ENCODE measurements at places on chromosomes 2 and 18.

DNA sequence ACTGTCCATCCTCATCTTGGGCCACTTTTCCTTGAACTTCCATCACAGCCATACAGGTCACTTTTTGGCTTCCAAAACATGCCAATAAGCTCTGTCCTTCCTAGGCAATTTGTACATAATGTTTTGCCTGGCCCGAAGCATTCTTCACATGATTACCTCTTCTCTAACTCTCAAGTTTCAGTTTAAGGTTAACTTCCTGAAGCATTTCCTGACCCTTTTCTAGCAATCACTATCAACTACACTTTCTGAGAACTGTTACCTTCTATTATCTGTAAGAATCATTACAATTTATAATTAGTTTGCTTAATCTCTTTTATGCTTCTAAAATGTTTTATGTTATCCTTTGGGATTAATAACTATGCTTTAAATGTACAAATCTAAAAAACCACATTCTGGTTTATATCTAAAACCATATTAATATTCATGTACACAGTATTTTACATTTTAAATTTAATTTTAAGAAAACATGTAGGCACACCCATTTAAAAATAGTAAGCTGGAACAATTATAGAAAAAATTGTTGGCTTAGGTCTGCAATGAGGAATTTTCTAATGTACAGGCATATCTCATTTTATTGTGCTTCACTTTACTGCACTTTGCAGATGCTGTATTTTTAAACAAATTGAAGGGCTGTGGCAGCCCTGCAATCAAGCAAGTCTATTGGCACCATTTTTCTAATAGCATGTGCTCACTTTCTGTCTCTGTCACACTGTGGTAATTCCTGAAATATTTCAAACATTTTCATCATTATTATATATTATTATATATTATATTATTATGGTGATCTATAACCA is 76.4 kb downstream of the C2orf74 start:
- no peak for DNase-seq

DNA sequence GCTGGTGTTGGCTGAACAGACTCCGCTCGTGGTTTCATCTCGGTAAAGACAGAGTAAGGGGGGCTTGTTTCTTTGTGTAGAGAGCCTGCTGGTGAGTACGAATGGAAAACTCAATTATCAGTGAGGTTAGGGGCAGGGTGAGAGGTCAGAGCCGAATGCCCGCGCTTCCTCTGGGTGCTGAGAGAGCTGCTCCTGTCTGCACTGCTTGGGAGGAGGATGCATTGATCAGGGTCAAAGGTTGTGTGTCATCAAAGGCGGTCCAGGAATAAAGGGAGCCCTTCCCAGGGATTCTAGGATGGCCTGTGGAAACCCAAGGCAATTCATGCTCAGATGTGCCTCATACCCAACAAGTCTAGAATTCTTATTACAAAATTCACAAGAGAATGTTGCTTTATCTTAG is 143.9 kb downstream of the MYCN start:
- no peak for DNase-seq

DNA sequence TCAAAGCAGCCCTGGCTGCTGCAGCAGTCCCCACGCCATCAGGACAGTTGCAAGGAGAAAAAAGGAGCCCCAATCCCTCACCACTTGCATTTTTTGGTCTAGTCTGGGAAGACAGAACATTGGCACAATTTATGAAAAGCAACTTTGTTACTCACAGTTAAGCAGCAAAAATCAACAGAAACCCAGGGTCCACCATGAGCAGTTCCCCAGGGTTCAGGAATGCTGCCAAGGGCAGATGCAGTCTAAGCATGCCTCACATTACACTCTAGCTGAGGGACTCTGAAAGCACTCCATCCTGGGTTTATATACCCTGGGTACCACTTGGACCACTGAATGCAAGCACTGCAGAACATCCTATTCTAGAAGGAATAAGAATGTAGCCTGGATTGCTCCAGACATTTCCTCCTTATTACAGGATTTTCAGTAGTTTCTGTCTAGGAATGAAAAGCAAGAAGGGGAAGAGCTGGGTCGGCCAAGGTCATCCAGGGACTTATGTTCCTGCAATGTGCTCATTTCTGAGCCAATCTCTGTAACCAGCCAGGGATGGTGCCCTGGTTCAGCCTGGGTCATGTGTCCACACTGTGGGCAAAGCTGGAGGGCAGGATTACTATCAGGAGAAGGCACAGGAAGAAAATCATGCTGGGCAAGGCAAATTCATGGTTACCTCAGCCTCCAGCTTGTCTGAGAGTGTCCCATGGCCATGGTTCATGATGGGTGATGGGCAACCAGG is 19.5 kb upstream of the TMEM163 start:
- no peak for DNase-seq

- no peak for DNase-seq
Observed at GRCh38 chr2:207394203-207394781, 135.5 kb upstream of the CREB1 start.

DNA sequence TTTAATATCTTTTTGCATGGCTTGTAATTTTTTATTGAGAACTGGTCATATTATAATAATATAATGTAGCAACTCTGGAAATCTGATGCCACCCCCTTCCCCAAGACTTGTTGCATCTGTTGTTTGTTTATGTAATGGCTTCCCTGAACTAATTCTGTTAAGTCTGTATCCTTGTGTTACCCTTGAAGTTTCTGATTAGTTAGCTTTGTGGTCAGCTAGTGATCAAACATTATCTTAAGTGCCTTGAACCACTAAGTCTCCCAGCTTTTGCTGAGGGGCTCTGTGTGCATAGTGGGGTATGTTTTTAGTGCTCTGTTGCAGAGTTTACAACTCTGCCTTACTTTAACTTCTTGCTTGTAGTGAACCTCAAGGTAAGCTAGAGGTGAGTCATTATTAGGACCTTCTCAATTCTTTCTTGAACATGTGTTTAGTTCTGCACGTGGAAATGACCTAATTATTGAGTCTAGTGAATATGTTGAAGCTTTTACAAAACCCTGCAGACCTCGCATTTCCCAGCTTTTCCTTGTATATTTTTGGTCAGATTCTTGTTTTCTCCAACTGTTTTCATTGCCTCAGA is 24.8 kb downstream of the SMCHD1 start:
- no peak for DNase-seq
